ENCODE measurements at places on chromosomes 12 and 14.
A peak's percentile ranks its signal among the peaks of the same experiment; 100 is the strongest.

DNA sequence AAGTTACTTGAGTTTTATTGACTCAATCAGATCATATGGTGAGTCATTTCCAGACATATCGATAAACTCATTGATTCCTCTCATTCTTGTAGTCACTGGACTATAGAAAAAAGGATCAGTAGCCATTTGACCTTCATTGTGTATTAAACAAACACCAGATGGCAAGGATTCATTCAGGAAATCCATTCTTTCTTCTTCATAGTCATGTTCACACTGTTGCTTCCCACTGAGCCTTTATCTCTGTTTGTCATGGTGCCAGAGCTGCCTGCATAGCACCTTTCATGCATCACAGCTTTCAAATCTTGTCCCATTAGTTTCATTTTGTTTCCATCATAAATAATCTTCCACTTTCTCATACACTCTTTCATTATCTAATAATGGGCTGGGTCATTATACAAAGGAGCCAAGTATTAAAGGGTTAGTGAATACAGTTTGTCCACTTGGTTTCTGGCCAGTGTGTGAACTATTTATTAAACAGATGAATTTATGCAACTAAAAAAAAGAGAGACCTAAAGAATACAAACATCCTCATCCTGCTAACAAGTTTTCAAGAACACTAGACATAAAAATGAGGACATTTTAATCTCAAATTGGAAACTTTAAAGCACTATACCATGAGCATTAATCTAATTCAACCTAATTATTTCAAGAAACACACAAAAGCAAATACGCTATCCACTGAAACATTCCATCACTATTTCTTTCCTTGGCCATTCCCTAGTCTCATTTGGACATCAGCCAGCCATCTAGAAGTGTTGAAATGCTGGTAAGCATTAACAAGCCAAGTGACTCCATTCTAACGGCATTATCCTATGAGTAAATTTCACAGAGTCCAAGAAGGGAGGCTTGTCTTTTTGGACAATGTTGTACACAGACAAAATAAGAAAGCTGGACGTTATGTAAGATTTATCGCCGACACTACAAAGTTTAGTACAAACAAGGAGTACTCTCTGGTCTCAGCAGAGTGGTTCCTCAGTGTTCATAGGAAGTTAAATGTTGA, 476.5 kb downstream of the FOXG1 start:
- DNase-seq, result no peak

DNA sequence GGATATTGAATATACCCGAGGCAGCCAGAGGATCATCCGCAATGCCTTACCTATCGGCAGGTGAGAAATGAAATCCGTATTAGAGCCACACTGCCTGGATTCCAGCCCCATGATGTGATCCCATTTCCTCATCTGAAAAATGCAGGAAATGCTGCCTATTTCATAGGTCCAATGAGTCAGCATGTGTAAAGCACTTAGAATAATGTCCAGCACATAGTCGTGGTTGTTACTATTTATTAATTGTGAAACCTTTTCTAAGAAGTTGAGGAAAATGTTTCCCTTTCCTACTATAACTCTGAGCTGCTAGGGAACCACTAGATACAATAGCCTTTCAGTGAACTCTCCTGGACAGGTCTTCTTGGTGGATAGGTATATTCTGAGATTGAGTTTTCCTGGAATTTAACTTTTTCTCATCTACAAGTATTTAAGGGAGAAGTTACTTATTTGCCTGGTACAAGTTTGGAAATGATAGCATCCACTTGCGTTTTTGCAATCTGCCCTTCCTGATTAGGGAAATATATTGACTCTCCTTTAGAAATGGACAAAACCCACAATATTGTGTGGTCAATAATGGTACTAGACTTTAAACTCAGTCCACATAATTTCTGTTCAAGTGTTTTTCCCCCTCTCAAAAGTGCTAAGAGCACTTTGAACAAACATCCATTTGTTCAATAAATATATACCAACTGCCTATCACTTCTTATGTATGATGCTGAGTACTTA, 12.2 kb downstream of the POLR3B start:
- DNase-seq, result no peak

DNA sequence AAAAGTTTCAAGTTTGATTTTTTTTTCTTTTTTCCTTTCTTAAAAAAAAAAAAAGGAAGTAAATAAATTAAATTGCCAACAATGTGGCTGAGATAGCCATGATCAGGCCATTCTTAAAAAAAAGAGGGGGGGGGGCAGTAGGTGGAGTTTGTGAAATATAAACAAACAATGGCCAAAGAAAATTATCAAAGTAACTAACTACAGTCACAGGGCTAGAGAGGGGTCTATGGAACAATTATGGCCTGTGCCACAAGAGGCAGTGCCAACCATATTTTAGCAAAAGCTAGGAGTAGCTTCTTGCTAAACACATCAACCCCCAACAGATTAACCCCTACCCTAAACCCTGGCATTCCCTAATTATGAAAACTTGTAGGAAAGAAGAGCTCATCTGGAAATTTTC, 16.2 kb upstream of the SMARCC2 start:
- no peak for DNase-seq

DNA sequence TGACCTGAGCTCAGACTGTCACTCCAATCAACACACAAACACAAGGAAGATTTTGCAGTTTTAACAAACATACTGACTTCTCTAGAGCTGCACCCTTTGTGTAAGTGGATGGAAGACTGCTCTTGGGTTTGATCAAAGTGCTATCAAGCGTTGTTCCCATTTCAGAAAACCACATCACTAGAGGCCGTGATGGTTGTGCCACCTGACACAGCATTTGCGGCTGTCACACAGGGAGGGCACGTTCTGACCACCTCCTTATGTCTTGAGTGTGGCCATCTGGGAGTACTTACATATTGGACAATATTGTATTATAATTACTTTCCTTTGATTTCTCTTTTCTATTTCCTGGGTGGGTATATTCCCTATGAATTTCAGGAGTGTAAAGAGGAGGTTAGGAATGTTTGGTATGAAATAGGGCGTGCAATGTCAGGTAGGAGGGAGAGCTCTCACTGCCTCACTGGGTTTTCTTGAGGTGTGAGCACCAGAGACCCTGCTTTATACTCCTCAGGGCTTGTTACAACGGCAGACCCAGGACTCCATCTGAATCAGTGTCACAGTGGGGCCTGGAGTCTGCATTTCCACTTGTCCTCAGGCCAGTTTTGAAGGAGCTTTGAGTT, 74.3 kb downstream of the SYNE3 start:
- no peak for DNase-seq

- DNase-seq, result peak; percentile 30
Measured at GRCh38 chr12:26271889-26272492, 76.6 kb downstream of the SSPN start.

- peak; percentile 25 for DNase-seq
Measured at GRCh38 chr12:62632411-62632918, 165.8 kb downstream of the MON2 start.

GRCh38 chr12:611721-612120, 51.5 kb downstream of the NINJ2 start:
- no peak for DNase-seq

GRCh38 chr12:25311506-25311905, 60.8 kb upstream of the KRAS start:
- no peak for DNase-seq

GRCh38 chr14:88196116-88196890, 126.8 kb downstream of the KCNK10 start:
- no peak for DNase-seq

DNA sequence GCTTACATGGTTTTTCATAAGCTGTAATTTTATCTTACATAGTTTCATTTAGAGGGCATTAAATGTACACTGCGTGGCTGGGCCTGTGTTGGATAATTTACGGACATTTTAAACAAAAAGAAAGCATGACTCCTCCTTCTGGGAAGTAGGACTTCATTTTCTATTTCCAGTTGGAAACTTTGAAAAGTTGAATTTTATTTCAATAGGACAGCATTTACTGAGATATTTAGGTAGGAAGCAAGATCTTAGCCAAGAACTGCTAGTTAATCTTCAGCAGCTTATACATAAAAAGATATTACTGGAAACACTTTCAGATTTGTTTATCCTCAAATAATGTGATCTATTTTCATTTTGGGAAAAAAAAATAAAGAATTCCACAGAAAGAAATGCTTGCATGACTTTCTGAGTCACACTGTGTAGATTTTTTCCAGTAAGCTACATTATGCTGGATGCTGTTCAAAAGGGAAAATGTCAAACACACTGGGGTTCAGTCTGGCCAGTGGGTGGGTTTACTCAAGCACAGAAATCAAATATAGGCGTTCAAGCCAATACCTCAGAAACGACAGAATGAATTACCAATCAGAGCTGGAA, 239.4 kb upstream of the KRR1 start:
- no peak for DNase-seq
